Mesendoderm (in vitro differentiated cells): ENCODE measurements at places on chromosomes 3 and 15.

GRCh38 chr15:63463793-63464192, 40.6 kb upstream of the USP3 start:
- no peak for DNase-seq

GRCh38 chr3:21847005-21847404, 96.0 kb upstream of the ZNF385D start:
- no peak for DNase-seq

- no peak for DNase-seq
These were observed 72.6 kb upstream of the RORA start for GRCh38 chr15:61301701-61302100.

- no peak for DNase-seq
These were observed 234.7 kb upstream of the PLSCR5 start for GRCh38 chr3:146839727-146840375.

DNA sequence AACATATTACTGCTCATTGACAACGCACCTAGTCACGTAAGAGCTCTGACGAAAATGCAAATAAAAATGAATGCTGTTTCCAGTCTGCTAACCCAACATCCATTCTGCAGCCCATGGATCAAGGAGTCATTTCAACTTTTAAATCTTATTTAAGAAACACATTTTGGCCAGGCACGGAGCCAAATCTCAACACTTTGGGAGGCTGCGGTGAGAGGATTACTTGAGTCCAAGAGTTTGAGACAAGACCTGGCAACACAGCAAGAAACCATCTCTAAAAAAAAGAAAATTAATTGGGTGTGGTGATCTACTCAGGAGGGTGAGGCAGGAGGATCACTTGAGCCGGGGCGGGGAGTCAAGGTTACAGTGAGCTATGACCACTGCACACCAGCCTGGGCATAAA, 22.4 kb upstream of the TM4SF19 start:
- no peak for DNase-seq

DNA sequence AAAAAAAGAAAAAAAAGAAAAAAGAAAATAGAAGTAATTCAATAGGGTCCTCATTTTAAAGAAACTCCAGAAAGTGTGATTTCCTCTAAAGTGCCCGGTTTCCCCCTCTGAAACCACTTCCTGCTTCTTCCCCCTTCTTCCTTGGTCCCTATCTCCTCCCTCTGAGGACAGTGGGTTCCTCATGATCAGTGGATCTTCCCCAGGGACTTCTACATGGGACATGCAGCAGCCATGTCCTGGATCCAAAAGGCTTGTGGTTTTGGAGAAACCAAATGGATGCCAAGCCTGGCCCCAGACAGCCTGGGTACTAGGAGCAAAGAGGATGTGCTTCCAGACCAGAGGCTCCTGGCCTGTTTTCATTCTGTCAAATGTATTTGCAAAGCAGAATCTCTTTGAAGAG, 26.6 kb upstream of the SMAD6 start:
- DNase-seq: no peak

DNA sequence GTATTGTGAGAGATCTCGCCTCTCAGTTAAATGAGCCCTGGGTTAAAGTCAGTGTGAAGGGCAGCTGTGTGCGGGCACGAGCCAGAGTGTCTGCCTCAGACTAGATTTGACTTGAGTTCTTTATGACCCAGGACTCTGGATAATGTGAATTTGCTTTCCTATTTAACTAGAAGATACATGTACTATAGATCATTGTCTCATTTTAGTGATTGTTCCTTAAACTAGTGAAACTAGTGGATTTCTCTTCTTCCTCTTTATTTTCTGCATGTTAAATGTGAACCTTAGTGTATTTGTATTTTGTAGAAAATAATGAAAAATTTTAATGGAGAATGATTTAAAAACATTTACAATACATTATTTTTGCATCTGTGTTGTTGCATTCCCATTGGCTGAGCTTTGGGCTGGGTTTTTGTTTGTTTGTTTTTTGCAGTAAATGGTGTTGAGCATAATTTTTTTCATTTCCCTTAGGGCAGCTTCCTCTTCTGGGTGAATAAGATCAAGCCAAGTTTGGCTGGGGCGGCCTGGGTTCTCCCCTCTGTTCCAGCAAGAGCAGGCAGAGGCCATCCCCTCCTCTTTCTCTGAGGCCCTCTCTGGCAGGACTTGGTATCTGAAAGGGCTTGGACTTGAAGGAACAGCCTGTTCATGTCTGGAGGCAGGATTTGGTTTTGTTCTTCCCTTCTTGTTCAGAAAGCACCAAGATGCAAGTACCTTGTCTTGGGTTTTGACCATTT, 15.0 kb downstream of the GCSAM start:
- peak; percentile 45 for DNase-seq

DNA sequence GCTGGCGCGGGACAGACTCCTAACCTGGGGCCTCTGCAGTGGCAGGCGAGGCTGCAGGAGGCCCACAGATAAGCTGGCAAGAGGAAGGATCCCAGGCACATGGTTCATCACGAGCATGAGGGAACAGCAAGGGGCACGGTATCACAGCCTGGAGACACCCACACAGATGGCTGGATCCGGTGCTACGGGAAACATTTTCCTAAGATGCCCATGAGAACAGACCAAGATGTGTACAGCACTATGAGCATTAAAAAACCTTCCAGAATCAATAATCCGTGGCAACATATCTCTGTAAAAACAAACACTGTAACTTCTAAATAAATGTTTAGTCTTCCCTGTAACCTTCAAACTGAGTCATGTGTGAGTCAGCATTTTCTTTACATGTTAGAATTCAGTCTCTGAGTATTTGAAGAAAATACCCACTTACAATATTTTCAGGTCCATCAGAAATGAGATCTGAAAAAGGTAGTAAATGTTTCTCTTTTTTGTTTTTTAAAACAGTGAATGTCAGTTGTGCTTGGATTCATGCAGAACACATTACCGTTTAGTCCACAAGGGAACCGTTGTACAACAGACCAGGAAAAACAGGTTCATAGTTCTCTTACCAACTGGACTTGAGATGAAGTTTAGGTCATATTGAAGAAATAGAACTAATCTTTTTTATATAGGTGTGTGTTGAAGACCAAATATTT, 75.9 kb downstream of the BOC start:
- DNase-seq: no peak

- no peak for DNase-seq
These were observed 10.1 kb upstream of the SCAP start for GRCh38 chr3:47485812-47486211.

DNA sequence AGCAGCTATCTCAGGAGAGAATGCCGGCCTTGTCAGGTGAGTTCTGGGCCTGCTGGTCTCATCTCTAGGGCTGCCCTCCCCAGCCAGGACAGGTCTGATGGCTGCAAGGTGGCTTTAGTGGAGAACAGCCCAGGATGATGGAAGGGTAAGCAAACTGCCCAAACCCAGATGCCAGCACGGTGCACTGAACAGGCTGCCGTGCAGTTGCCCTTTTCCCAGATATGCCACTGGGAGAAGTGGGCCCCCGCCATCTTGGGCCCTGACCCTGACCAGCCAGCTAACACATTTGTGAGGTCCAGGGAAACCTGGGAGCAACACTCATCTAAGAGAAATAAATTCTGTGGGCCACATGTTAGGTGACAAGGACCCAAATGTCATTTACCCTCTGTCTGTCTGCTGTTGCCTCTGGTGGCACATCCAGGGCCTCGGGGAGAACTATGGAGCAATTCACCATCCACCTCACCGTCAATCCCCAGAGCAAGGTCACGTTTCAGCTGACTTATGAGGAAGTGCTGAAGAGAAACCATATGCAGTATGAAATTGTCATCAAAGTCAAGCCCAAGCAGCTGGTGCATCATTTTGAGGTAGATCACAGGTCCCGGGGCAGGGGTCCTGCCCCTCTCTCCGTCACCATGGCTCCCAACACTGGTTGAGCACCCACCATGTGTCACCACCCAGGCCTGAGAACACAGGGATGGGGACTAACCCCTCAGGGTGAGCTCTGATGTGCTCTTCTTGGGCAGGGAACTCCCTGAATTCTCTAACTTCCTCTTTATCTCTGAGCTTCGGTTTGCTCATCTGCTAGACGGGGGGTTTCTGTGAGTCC, 1.8 kb downstream of the ITIH1 start:
- no peak for DNase-seq

GRCh38 chr15:48225771-48226170, 19.7 kb downstream of the SLC12A1 start:
- no peak for DNase-seq

GRCh38 chr3:100263583-100263982, 2.8 kb downstream of the TBC1D23 start:
- DNase-seq: no peak

- peak; percentile 58 for DNase-seq
These were observed 9.9 kb upstream of the CCDC54 start for GRCh38 chr3:107367353-107367752.

GRCh38 chr3:52004163-52004787, 8.6 kb upstream of the RPL29 start:
- DNase-seq: peak; percentile 80

DNA sequence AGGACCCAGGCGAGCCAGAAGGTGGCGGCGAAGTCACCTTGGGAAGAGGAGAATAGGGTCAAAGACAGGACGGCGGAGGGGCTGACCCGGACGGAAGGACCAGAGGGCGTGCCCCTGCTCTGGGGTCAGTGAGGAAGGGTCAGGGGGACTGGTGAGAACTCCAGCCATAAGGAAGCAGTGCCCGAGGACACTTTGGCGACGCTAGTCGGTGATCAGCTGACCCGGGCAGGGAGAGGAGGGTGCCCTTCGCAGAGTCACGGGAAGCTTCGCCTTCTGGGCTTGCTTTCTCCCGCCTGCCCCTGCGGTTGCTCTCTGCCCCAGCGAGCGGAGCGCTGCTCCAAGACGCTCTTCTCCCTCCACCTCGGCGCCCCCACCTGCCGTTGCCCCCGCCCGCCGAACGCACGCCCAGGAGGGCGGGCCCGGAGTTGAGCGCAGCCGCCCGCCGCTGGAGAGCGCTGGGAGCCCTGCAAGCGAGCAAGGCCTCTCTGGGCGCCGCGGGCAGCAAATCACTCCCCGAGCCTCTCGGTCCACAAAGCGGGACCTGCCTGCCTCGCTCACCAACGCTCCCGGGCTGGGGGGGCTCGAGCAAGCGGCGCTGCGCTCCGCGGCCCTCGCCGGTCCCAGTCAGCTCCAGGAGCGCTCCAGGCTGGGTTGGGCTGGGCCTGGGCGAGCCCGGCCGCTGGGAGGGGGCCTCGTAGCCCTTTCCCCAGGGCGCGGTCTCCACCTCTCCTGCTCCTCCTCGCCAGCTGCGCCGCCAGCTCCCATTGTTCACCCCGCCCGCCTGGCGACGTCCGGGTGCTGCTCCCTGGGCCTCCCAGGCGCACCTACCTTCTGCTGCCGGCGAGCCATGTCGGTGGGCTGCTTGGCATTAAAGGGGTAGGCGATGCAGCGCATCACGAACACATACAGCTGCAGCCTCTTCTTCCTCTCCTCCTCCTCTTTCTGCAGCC, 1.2 kb downstream of the CADPS start:
- DNase-seq: peak; percentile 93

DNA sequence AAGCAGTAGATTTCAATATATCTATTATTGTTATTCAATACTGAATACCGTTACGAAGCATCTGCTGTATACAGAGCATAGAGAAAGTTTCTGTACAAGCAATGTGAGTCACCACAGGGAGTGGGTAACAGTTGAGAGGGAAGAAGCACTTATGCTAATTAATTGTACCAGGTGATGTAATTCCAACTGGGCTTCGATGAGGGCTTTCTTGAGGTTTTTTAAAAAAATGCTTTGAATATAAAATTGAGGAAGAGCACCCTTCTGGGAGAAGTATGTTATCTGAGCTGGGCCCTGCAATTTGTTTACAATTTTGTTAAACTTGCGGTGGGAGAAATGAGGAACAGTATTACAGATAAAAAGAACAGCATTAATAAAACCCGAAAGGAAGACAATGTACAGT, 197.9 kb downstream of the TPRG1 start:
- peak; percentile 32 for DNase-seq

DNA sequence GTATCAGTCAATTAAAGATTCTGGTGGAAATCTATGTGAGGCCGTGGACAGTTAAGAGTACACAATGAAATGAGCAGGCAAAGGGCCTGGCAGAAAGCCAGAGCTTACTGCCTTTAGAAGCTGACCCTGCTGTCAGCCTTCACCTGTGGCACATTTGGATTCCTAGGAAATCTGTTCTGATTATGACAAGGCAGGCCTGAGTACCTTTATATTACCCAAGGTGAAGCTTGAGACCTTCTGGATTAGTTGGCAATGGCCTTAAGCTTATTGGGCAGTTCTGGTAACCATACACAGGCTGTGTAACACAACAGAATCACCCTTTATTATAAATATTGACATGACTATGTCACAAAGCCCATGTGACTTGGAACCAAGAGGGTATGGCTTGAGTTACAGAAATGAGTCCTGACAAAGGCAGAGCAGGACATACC, 43.2 kb downstream of the NBEAL2 start:
- no peak for DNase-seq

DNA sequence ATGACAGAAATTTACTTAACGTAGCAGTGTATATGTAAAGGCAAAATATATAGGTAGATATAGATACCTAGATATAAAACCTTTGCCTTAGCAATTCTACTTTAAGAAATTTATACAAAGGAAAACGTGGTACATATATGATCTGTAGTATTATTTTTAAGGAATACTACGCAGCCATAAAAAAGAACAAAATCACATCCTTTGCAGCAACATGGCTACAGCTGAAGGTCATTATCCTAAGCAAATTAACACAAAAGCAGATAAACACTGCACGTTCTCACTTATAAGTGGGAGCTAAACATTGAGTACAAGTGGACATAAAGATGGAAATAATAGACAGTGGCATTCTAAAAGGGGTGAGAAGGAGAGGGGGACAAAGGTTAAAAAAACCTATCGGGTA, 14.8 kb upstream of the LIPC start:
- no peak for DNase-seq

DNA sequence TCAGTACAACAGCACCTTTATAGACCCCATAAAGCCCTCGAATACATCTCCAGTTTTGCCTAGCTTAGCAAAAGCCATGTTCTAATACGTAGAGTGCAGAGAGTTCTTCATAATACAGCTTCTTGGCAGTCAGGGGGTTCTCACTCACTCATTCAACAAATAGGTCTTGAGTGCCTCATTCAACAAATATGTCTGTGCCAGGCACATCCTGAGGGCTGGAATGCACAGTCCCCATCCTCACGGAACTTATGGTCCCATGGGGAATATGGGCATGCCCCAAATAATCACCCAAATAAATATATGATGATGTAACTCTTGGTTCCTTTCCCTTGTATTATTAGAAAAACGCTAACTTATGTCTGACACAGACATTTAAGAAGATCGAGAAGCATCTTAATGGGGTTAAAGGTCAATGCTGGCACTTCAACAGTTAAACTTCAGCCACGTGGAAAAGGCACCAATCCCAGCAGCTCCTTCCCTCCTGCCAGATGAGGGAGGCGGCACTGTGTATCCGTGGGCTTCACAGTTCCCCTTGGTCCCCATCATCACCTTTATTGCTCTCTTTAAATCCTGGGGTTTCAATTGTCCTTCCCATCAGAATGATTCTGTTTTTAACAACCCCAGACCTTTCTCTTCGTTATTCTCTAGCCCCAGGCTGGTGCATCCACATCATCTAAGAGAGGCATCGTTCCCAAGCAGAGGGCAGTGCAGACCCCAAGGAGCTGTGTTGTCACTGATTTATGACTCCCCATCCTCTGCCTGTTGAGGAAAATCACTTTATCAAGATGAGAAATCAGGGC, 18.9 kb upstream of the SEMA5B start:
- DNase-seq: no peak

GRCh38 chr3:1330107-1330506, 237.3 kb downstream of the CNTN6 start:
- DNase-seq: no peak
